NCI-H510A treated with DMSO at 0.1 percent for 48 hours (cell line): ENCODE measurements at places on chromosomes 2 and 18.

DNA sequence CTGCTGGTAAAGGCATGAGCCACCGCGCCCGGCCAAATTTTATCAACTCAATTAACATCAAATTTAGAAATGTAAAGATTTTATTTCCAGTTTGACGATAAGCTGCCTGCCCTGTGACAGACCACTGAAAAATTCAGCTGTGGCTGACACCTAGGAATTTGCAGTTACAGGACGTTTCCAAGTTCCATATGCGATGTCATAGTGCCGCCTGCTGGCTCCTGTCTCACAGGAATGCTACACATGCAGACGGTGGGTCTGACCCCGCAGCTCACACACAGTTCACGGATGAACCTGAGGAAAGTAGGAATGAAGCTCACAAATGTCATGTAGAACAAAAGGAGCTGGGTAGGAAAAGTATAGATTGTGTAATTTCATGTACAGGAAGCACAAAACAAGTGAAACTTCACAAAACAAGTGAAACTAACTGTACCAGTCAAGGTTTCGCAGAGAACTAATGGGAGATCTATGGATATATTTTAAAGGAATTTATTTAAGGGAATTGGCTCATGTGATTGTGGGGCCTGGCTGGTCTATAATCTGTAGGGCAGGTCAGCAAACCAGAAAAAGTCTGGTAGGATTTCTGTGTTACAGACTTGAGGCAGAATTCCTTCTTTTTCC lies 13.2 kb upstream of the SEH1L start:
- DNase-seq, result peak; percentile 37

DNA sequence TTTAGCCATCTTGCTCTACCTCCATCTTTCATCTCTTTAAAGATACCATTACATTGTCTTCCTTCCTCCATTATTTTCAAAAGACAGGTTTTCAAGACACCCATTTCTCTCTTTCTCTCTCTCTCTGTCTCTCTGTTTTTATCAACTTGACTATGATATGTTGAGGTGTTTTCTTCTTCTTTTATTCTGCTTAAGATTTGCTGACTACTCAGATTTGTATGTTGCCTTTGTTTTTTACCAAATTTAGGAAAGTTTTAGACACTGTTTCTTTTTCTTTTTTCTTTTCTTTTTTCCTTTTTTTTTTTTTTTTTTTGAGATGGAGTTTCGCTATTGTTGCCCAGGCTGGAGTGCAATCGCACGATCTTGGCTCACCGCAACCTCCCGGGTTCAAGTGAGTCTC lies 647.5 kb upstream of the VRK2 start:
- no peak for DNase-seq

GRCh38 chr2:232610081-232610480 lies 23.3 kb upstream of the EFHD1 start:
- DNase-seq, result no peak

GRCh38 chr18:7094427-7094826 lies 23.2 kb downstream of the LAMA1 start:
- no peak for DNase-seq

DNA sequence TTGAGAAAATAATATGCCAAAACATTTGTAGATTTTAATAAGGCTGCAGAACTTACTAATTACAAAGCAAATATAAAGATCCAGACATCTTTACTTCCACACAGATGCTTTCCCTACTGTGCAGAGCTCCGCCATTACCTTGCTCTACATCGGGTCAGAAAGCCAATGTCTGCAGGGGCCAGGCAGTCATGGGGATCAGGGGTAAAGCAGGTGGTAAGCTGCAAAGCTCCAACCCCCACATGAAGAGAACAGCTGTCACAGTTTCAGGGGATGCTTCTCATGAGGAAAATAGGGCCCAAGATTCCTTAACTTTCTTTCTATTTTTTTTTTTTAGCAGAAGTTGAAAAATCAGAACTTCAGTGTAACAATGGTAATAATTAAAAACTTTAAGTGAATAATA lies 102.7 kb downstream of the DCC start:
- no peak for DNase-seq

- DNase-seq, result no peak
Observed at GRCh38 chr2:120732506-120733237, 3.0 kb upstream of the GLI2 start.

DNA sequence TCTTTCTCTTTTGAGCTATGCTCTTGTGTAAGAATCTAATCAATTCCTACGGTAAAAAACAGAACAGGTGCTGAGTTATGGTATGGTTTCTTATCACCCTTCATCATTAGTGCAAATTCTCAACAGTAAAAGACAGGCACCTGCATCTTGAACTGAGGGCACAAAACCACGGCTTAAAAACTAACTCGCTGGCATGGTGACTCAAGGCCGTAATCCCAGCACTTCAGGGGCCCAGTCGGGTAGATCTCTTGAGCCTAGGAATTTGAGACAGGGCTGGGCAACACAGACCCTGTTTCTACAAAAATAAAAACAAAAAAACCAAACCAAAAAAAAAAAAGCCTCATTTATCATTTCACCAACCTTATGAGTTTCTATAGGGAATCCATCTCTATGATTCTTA lies 33.3 kb downstream of the THAP4 start:
- no peak for DNase-seq

DNA sequence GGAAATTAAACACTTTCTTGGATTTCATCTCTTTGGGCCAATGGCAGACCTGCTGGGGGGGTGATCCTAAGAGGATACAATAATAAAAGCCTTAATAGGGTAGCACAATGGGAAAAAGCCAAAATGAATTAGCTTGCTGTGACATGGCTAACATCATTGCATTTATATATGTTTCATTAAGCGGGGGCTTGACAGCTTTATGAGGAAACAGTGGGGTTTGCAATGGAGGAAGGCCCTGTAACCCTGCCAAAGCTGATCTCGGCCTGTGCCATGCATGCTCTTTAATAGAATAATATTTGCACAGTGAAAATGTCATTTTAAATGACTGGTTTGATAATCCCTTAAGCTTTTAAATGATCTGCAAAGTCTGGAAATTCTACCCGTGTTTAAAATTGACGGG lies 291.5 kb downstream of the SLC4A3 start:
- no peak for DNase-seq

DNA sequence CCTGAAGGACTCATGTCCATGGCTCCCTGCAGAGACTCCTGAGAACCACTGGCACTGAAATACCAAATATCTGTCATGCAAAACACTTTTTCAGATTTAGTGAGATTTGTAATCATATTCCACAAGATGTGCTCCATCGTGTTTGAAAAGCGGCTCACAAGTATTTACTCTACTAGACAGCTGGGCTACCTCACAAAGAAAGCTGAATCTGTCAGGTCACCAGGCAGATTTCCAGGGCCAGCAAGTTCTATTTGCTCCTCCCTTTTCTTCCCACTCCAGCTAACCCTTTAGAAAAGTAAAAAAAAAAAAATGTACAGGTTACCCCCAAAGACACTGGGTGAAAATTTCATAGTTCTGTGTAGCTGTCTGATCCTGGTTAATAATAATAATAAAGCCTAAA lies 22.9 kb downstream of the WIPF1 start:
- peak; percentile 94 for DNase-seq

GRCh38 chr18:2197946-2198345 lies 373.4 kb downstream of the METTL4 start:
- no peak for DNase-seq

- no peak for DNase-seq
Observed at GRCh38 chr2:16038621-16039020, 98.3 kb downstream of the MYCN start.

DNA sequence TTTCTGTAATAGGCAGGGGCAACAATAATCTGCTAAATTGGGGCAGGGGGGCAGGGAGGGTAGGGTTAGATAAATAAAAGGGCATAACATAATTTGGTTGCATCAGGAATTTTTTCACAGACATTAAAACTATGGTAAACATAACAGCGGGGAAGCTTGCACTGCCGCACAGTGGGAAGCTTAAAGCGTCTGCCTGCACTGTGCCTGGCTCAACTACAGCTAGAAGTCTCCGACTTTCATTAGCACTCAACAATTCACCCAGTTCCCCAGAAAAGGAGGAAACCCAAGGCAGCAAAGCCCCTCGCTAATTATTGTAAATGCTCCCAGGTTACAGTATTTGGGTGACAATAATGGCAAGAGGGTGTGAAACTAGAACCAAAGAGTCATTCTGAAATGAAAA lies 562.9 kb downstream of the ARHGAP15 start:
- no peak for DNase-seq

DNA sequence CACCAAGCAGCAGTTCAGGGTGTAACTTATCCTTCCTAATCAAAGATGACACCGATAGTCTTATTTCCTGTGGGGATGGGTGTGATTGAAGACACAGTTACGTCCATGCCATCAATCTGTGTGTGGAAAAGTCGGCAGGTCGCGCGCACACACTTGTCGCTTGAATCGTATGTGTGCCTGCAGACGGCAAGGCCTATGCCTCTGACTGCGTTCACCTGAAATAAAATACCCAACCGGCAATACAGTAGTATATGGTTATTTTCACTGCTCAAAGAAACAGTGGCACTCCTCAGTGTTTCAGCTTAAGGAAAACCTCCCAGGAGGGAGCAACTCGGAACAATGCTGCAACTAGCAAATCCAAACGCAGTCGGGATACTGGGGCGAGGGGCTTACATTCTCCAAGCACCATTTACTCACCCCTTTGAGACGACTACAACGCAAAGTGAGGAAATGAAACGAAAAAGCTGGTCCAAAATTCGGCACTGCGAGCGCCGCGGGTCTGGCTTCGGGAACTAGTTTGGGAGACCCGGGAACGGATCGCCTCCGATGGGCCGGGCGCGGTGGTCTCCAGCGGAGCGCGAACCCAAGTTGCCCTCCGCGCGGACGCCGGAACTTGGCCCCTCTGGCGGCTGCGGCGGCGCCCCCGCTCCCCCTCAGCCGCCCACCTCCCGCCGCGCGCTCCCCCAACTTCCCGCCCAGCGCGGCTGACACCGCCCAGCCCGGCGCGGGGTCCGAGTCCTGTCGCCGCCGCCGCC lies 675 bp downstream of the PRKD3 start:
- peak; percentile 40 for DNase-seq

DNA sequence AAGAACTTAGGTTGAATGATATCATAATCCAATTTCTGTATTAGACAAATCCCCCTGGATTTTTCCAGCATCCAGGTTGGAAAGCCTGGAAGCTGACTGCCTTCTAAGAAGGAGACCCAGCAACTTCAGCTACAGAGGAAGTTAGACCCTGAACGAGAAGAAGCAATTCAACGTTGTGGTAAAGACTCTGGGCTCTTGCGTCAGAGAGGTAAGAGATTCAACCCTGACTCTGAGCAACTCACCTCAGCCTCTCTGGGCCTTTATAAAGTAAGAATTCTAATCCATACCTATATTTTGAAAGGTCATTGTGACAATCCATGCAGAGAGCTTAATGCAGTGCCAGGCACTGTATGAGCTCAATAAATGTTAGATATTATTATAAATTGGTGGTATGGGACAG lies 9.7 kb downstream of the E2F6 start:
- no peak for DNase-seq

GRCh38 chr2:29372185-29372584 lies 257.0 kb downstream of the CLIP4 start:
- no peak for DNase-seq

- no peak for DNase-seq
Observed at GRCh38 chr18:22517356-22517755, 99.6 kb upstream of the CTAGE1 start.

DNA sequence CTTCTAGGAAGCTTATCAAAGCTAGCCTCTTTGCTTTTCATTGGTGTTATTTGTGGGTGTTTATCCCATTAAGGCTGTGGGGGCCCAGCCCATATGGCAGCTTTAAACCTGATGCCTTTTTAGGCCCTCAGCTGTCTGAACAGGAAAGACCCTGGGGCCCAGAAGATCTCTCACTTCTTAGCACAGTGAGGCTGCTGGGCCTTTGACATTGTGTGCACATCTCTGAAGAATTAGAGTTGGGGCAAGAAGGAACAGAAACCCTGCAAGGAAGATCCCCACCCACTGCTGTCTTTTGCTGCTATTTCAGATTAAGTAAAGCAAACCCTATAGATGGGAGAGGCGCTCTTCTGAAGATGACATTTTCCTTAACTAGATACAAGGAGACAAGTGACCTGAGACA lies 250.0 kb downstream of the SMAD2 start:
- no peak for DNase-seq

DNA sequence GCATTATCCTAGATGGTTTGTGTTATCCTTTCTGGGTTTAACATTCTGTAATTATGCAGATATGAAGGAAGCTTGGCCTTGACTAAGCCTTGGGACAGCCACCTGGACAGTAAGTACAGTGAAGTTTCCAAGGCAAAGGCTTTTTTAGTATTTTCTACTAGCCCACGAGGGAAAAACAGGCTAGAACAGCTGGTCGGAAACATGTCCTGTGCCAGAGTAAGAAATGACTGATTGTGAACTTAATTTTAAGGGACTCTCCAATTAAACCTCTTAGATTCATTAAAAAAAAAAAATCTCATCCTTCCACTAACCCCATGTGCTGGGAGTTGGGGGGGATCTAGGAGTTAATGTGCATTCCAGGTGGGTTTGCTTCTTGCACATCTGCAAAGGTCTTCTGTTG lies 720.8 kb downstream of the SLC4A3 start:
- no peak for DNase-seq

GRCh38 chr18:63975628-63976027 lies 5.7 kb downstream of the SERPINB8 start:
- DNase-seq, result no peak

GRCh38 chr2:105797298-105797819 lies 52.6 kb downstream of the NCK2 start:
- DNase-seq, result no peak

DNA sequence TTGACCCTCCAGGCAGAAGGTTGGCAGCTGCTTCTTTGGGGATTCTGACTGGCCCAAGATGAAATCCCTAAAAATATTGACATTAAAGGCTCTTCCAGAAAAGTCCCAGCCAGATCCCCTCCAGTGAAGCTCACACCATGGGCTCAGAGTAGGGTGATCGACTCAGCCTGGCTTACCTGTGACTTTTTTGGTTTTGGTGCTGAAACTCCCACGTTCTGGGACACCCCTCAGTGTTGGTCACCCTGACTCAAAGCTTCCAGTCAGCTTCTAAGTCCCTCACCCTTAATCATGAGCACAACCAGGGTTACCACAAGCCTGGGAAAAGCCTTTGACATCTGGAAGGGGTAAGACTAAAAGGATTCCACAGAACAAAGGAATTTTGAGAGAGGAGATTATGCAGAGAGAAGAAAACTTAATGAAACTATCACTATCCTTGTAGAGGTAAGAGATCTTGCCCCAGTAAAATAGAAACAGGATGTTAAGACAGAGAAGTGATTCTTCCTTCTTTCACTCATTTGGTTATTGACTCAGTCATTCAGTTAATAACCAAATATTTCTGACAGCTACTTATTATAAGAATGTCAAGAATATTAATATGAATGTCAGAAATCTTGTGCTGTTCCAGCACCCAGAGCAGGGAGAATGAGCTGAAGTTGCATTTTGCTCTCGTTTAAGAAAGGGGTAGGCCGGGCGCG lies 66.8 kb upstream of the SEC11C start:
- no peak for DNase-seq

GRCh38 chr2:221106241-221106640 lies 465.9 kb downstream of the EPHA4 start:
- no peak for DNase-seq
